ENCODE measurements at places on chromosomes 2 and 18.

GRCh38 chr2:158931572-158931971, 36.9 kb upstream of the TANC1 start:
- peak; percentile 79 for DNase-seq
- H3K4me1 ChIP-seq: peaks cover 14% of the 10 kb centered on the region
- H3K27ac ChIP-seq: no peak overlapping the region
- no peak overlapping the region for H3K4me3 ChIP-seq
- H3K27me3 ChIP-seq: no peaks in the 10 kb centered on the region

DNA sequence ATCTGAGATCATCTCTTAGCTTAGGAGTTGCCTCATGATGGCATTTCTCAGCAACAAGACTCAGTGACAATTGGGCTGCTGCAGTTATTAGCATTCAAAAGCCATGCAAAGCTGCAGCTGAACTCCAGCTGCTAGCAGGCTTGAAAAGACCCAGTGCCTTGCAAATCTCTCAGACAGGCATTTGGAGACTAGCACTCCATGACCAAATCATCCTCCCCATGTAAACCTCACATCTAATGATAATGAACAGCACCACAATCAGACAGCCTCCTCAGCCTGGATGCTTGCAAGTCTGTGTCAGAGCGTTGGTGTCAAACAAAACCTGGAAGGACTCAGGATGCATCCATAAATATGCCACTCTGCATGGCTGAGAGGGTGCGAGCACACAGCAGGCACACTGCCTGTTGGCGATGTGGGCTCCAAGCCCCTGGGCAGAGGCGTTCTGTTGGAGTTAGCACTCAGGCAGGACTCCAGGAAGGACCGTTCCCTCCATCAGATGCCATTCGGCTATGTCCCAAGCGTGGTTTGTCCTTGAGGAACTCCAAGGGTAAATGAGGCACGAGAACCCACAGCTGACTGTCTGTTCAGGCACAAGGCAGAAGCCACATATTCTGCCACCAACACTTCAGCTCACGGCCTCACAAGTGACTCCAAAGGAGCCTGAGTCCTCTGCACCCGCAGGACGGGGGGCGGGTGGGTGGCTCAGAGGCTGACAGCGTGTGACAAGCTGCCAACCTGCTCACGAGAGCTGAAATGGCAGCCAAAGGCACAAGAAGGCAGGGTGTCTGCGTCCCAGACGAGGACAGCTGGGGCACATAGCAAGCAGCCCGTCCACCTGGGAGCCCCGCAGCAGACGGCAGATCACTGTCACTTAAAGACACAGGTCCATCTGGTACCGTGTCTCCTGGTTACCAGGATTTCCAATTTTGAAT, 183.8 kb downstream of the MYT1L start:
- DNase-seq: no peak
- H3K27me3 ChIP-seq: no peaks in the 10 kb centered on the region
- no peak overlapping the region for H3K27ac ChIP-seq
- no peaks in the 10 kb centered on the region for H3K36me3 ChIP-seq
- H3K4me3 ChIP-seq: no peak overlapping the region
- no peaks in the 10 kb centered on the region for H3K4me1 ChIP-seq

GRCh38 chr2:88139804-88140203, 11.9 kb upstream of the FABP1 start:
- no peaks in the 10 kb centered on the region for H3K4me1 ChIP-seq
- no peak for DNase-seq
- peaks cover 17% of the 10 kb centered on the region for H3K27me3 ChIP-seq
- H3K4me3 ChIP-seq: no peak overlapping the region
- no peaks in the 10 kb centered on the region for H3K36me3 ChIP-seq
- no peak overlapping the region for H3K27ac ChIP-seq

- no peak overlapping the region for H3K4me3 ChIP-seq
- H3K27me3 ChIP-seq: no peaks in the 10 kb centered on the region
- no peak for DNase-seq
- peaks cover 16% of the 10 kb centered on the region for H3K36me3 ChIP-seq
Observed at GRCh38 chr2:226740039-226740648, 59.5 kb downstream of the IRS1 start.
